ENCODE measurements at places on chromosomes 4 and X. TPM values are rescaled to one million over a fixed set of nuclear protein-coding genes. Genes with fewer than 3 reads are reported as not detected.

ZCCHC4 gene
- 15.3 TPM for total RNA-seq

TRO gene
- 25.6 TPM for total RNA-seq

COX7B gene
- total RNA-seq: 801 TPM

DNA sequence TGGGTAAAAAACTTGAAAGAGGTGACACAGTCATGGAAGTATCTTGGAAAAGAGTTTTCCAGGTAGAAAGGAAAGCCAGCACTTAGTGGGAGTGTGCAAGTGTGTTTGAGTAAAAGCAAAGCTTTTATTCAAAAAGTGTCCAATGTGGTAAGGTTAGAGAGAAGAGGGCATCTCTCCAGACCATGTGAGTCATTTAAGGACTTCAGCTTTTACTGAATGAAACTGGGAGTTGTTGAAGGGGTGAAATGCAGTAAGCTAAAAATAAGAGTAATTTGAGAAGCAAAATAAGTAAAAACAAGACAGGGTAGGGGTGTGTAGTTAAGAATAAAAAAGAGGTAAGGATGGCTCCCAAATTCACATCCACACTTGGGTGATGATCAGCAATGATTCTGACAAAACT is 238.9 kb downstream of the SLC7A11 start:
- no peak for DNase-seq

DNA sequence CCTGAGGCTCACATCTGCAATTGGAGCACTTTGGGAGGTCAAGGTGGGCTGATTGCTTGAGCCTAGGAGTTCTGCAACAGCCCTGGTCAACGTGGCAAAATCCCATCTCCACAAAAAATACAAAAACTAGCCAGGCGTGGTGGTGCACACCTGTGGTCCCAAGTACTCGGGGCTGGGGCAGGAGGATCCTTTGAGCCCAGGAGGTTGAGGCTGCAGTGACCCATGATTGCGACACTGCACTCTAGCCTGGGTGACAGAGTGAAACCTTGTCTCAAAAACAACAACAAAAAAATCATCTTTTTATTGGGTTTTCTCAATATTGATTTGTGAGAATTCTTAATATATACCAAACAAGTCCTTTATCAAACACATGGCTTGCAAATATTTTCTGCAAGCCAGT is 64.9 kb downstream of the ANKRD17 start:
- no peak for DNase-seq

DNA sequence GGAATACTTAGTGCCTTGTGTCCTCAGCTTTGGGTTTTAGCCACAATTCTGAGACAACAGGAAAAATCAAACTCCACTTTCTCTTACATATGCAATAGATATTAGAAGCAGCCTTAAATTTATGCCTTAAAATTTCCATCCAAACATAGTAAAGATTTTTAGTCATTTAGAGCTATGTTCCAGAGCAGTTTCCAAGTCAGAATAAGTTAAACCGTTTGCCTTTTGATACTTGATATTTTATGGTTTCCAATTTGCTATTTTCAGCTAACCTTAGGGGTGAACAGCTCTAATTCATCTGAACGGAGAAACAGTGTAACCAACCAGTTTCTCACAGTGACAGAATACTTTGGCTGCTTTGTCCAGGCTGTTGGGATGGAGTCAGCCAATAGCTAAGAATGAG is 125.8 kb upstream of the RXFP1 start:
- DNase-seq: no peak

GRCh38 chr4:181550381-181550780 is 692.8 kb upstream of the TENM3 start:
- DNase-seq: no peak

DNA sequence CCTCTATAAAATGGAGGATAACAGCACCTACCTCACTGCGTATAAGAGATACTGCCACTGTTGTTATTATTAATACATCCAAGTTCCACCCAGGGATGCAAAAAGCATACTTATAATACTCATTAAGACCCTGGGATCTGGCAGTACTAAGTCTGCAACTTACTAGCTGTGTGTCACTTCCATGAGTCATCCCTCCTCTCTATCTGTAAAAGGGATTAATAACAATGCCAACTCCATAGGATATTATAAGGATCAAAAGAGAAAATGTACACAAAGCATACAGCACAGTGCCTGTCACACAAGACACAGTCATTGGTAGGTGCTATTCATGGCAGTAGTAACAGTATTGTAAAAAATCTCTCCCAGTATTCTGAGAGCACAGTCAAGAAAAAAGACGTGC is 216.7 kb downstream of the HS6ST2 start:
- DNase-seq: no peak

GRCh38 chr4:139523076-139523475 is 32.9 kb downstream of the SETD7 start:
- DNase-seq: no peak

DNA sequence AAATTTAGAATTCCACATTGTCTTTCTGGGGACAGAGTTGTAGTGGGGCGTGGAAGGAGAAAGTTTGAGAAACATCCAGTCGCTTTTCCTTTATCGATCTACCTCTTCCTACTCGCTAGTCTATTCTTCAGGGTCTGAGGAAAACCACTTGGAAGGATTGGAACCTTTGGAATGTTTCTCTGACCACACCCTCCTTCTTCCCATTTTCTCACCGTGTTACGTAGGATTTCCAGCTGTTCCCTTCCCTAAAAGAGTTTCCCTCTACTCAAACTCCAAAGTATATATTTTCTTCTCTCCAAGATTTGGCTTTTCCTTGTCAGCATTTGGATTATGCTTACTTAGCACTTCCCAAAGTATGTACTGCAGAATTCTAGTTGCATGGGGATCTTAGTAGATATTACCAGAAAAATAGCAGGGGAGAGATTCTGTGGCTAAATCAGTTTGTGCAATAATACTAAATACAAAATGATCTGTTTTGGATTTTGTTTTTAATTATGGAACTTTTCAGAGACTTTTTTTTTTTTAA is 4.9 kb downstream of the ENPEP start:
- no peak for DNase-seq

DNA sequence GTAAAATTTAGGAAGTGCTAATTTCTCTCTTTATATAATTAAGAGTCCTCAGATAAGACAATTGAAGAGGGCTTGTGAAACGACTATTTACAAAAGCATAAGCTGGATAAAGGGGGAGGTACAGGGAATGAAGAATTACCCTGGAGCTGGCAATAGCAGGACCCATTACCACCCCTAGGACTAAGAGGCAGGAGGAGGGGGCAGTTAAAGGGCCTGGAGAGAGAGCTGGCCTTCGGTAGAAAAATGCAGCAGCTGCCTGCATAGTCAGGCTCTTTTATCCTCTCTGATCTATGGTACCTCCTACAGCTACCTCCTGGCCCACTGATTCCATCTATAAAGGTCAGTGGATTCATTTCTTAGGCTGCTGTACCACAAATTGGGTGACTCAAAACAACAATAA is 57.7 kb upstream of the TRPC3 start:
- no peak for DNase-seq
